ENCODE measurements at places on chromosomes 16 and 17.

- no peak for DNase-seq
Measured at GRCh38 chr16:1109648-1110047, 13.6 kb upstream of the C1QTNF8 start.

DNA sequence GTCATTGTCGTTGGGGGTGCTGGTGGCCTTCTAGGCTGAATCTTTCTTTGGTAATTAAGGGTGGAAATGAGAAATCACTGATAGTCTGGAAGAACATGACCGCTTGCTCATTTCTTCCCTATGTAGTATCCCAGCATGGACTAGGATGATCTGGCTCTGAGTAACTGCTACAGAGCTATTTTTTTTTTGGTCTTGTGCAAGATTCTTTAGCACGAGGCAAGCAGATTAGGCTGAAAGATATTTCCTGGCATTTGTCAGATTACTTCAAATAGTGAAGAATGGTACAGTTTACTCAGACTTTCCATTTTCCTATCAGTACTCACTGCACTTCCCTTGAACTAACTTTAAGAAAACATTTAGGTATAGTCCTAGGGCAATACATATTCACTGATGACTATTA, 89.0 kb downstream of the SYCE1L start:
- no peak for DNase-seq

DNA sequence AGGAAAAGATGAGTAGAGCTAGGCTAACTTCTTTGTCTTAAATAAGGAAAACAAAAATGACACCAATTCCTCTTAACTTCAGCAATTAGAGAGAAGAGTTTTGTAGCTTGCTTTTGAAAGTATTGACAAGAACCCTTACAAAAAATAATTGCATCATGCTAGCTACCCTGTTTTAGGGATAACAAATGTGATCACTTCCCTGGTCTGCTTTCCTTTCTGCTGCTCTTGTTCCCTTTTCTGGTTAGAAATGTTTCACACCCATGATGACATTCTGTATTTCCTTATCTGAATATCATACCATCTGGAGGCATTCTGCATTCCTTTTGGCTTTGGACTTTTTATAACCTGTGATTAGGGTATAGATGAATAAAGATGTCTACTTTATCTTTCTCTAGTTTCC, 9.9 kb upstream of the SMIM36 start:
- DNase-seq = no peak

DNA sequence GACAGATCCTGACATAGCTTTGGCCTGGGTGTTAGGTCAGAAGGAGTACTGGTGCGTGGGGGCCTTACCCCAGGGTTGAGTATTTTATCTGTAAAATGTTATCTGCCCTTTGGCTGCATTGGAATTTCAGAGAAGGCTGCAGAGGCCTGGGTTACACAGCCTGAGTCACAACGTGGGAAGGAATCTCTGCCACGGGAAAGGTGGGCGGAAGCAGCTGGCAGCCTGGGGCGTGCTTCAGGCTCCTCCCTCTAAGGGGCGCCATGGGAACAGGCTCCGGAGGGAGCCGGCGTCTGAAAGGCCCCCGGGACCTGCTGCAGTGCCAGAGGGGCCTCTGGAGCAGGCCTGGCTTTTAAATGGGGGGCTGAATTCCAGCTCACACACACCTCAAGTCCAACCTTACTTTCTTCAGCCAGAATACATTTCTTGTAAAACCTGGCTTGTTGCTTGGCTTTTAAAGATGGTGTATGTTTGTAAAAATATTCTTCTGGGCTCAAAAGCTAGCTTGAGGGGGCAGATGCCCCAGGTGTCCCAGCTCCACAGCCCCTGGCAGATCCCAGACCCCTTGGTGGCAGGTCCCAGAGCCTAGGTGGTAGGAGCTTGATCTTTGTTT, 142.2 kb downstream of the RAB11FIP4 start:
- DNase-seq = no peak

DNA sequence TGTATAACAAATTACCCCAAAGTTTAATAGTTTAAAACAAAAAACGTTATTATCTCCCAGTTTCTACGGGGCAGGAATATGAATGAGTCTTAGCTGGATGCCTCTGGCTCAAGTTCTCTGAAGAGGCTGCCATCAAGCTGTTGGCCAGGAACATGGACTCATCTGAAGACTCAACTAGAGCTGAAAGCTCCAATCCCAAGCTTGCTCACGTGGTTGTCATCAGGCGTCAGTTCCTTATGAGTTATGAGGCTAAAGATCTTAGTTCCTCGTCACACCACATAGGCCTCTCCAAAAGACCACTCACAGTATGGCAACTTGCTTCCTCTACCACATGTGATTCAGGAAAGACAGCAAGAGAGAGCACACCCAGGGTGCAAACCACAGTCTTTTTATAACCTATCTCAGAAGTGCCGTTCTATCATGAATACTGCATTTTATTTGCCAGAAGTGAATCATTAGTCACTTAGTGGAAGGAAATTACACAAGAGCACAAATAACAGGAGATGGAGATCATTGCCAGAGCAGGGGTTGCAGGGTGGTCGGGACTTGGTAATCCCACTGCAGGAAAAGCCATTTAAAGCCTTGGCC, 48.7 kb upstream of the NLK start:
- DNase-seq = no peak

GRCh38 chr17:75128694-75129505, 2.6 kb downstream of the NT5C start:
- DNase-seq = no peak

- DNase-seq = no peak
Measured at GRCh38 chr16:54829691-54830090, 101.0 kb upstream of the IRX5 start.

- DNase-seq = no peak
Measured at GRCh38 chr16:78490847-78491246, 391.4 kb downstream of the WWOX start.

DNA sequence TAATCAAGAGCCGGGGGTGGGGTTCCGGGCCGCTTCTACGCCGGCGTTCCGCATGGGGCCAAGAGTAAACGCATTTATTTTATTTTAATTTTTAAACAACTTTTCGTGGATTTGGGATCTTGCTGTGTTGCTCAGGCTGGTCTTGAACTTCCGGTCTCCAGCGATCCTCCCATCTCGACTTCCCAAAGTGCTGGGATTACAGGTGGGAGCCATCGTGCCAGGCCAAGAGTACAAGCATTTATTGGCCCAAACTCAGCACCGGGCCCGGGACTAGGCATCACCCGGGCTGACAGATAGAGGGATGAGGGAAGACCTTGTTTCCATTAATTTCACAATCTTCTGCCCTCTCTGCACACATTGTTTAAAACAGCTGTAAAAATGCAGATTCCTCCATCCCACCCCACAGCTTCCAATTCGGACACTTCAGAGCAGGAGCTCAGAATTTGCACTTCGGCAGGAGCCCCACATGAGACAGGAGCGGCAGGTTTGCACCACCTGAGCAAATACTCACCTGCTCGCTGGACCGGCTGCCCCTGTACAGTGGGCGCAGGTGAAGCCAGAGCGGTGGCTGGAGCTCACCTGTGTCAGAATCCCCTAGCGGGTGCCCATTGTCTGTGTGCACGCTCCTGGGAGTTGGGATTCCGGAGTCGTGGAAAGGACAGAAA, 663 bp upstream of the GINS2 start:
- no peak for DNase-seq

GRCh38 chr16:56580391-56581048, 8.8 kb upstream of the MT3 start:
- DNase-seq = no peak

- no peak for DNase-seq
Measured at GRCh38 chr16:76926595-76926994, 264.4 kb upstream of the MON1B start.

- no peak for DNase-seq
Measured at GRCh38 chr17:63798572-63799106, 24.7 kb downstream of the DDX42 start.

GRCh38 chr16:47966325-47966724, 189.5 kb downstream of the ABCC12 start:
- DNase-seq = no peak

Measured in GOT3 (cell line).